ENCODE measurements at places on chromosomes 3 and 15. TPM values are rescaled to one million over a fixed set of nuclear protein-coding genes. Genes with fewer than 3 reads are reported as not detected.

The SCN11A gene
- total RNA-seq: 0.02 TPM

The GABRR3 gene
- total RNA-seq: not detected

The GOLGA6L10 gene
- total RNA-seq: 0.50 TPM

The MYRIP gene
- not detected for total RNA-seq

The CPN2 gene
- total RNA-seq: not detected

The CACNA1D gene
- 1.2 TPM for total RNA-seq

The PPARG gene
- 42.5 TPM for total RNA-seq

The DAZL gene
- total RNA-seq: not detected

The C3orf49 gene
- total RNA-seq: not detected

The RIOX2 gene
- 30.3 TPM for total RNA-seq

The COLQ gene
- total RNA-seq: 0.24 TPM

The SERINC4 gene
- not detected for total RNA-seq

The GLCE gene
- 17.5 TPM for total RNA-seq

All from A549 treated with GW870086 at 1 μM for 4 hours (cell line).